ENCODE measurements at places on chromosomes 3 and 15. TPM values are rescaled to one million over a fixed set of nuclear protein-coding genes. Genes with fewer than 3 reads are reported as not detected.

FETUB gene
- not detected for total RNA-seq

DNA sequence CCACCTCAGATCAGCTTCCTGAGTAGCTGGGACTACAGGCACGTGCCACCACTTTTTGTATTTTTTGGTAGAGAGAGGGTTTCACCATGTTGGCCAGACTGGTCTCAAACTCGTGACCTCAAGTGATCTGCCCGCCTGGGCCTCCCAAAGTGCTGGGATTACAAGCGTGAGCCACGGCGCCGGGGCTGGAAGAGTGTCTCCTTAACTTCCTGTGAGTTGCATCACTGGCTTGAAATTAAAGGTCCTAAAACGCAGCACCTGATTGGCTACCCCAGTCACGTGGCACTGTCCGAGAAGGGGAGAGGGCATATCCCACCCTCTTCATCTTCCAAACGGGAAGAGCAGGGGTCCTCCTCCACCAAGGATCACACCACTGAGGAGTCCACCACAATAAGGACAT, 5.5 kb upstream of the FAM174B start:
- peaks cover 10% of the 10 kb centered on the region for H3K27me3 ChIP-seq
- no peaks in the 10 kb centered on the region for H3K36me3 ChIP-seq
- H3K4me3 ChIP-seq = no peak overlapping the region
- DNase-seq = no peak
- H3K27ac ChIP-seq = no peak overlapping the region
- H3K4me1 ChIP-seq = peaks cover 32% of the 10 kb centered on the region

DNA sequence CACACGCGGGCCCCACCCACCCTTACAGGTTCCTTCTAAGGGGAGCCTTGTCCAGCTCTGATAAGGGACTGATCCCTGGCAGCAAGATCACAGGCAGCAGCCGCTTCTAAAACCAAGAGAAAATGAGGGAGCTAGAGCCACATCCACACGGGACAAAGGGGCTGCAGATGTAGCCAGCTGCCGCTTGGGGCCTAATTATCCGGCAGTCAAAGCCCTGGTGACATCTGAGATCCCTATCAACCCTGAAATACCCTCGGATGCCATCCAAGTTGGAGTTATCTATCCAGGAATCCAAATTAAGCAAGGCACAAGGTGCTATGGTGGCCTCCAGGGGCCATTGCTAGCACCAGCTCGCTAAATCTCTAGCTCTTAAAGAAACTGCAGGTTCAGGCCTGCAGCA, 248.3 kb downstream of the VPS13C start:
- DNase-seq = no peak
- no peak overlapping the region for H3K27ac ChIP-seq
- no peaks in the 10 kb centered on the region for H3K36me3 ChIP-seq
- peaks cover 6% of the 10 kb centered on the region for H3K27me3 ChIP-seq
- H3K4me3 ChIP-seq = no peak overlapping the region

DNA sequence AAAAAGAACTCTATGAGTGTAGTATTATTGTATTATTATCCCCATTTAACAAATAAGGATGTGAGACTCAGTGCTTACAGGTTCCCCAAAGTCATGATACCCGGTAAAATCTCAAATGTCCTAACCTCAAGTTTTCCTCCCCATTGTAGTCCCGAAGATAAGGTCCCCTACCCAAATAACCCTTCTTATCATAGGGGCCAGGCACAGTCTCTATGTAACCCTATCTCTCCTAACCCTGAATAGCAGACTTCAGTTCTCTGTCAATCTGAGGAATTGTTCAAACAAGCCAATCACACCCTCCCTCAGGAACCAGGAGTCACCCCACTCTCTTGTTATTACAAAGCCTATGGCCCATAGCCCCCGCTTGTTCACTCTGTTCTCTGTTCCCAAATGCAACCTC, 10.5 kb upstream of the SUSD5 start:
- H3K36me3 ChIP-seq = no peaks in the 10 kb centered on the region
- no peak overlapping the region for H3K4me3 ChIP-seq
- peaks cover 19% of the 10 kb centered on the region for H3K27me3 ChIP-seq
- no peak for DNase-seq

FRMD5 gene
- 0.31 TPM for total RNA-seq

- H3K36me3 ChIP-seq = peaks cover 36% of the 10 kb centered on the region
- no peak overlapping the region for H3K27ac ChIP-seq
- H3K4me1 ChIP-seq = peaks cover 23% of the 10 kb centered on the region
- no peak for DNase-seq
- H3K27me3 ChIP-seq = no peaks in the 10 kb centered on the region
- H3K4me3 ChIP-seq = no peak overlapping the region
Measured at GRCh38 chr3:149015393-149015792, 24.1 kb downstream of the GYG1 start.

- H3K36me3 ChIP-seq = no peaks in the 10 kb centered on the region
- H3K27ac ChIP-seq = no peak overlapping the region
- H3K4me1 ChIP-seq = no peaks in the 10 kb centered on the region
- no peak for DNase-seq
- H3K27me3 ChIP-seq = peaks cover 7% of the 10 kb centered on the region
- H3K4me3 ChIP-seq = no peak overlapping the region
Measured at GRCh38 chr15:88302373-88302772, 45.8 kb upstream of the NTRK3 start.

GRCh38 chr3:114417265-114417664, 123.4 kb downstream of the TIGIT start:
- no peak overlapping the region for H3K4me3 ChIP-seq
- DNase-seq = no peak
- H3K27me3 ChIP-seq = no peaks in the 10 kb centered on the region
- no peaks in the 10 kb centered on the region for H3K36me3 ChIP-seq
- peaks cover 37% of the 10 kb centered on the region for H3K4me1 ChIP-seq
- H3K27ac ChIP-seq = no peak overlapping the region

- DNase-seq = no peak
- H3K27me3 ChIP-seq = peaks cover 6% of the 10 kb centered on the region
- peaks cover 3% of the 10 kb centered on the region for H3K36me3 ChIP-seq
- H3K27ac ChIP-seq = no peak overlapping the region
- peaks cover 15% of the 10 kb centered on the region for H3K4me1 ChIP-seq
- no peak overlapping the region for H3K4me3 ChIP-seq
Measured at GRCh38 chr3:60185161-60185560, 1066.1 kb downstream of the FHIT start.

VPS13C gene
- total RNA-seq = 44.6 TPM

- H3K4me1 ChIP-seq = no peaks in the 10 kb centered on the region
- H3K27me3 ChIP-seq = no peaks in the 10 kb centered on the region
- H3K36me3 ChIP-seq = no peaks in the 10 kb centered on the region
- H3K4me3 ChIP-seq = no peak overlapping the region
- no peak for DNase-seq
Measured at GRCh38 chr3:14920536-14920935, 26.8 kb upstream of the NR2C2 start.

ERICH6 gene
- not detected for total RNA-seq

- no peak overlapping the region for H3K27ac ChIP-seq
- H3K36me3 ChIP-seq = peaks cover 37% of the 10 kb centered on the region
- no peak overlapping the region for H3K4me3 ChIP-seq
- DNase-seq = no peak
Measured at GRCh38 chr3:136334209-136334608, 84.1 kb downstream of the PCCB start.

- DNase-seq = no peak
- no peaks in the 10 kb centered on the region for H3K36me3 ChIP-seq
- H3K27ac ChIP-seq = no peak overlapping the region
- no peak overlapping the region for H3K4me3 ChIP-seq
Measured at GRCh38 chr3:59131016-59131766, 81.4 kb upstream of the CFAP20DC start.

GRCh38 chr3:128269796-128270195, 116.5 kb downstream of the EEFSEC start:
- H3K27ac ChIP-seq = no peak overlapping the region
- H3K4me3 ChIP-seq = no peak overlapping the region
- H3K36me3 ChIP-seq = peaks cover 9% of the 10 kb centered on the region

DNA sequence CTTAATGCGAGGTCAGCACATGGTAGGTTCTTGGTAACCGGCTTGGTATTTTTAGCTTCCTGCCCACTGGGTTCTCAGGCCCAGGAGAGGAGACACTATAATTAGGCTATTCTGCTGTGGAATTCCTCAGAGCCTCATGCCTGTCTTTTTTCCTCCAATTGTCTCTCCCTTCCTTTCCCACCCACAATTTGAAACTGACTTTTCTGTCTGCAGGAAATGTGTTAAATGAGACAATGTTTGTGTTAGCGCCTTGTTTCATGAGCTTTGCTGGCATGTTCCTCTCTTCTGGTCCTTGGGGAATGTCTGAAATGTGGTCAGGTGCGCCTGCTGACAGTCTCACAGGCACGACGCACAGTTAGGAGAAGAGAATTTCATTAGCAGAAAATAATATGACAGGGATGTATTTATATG, 223.6 kb upstream of the CTNNB1 start:
- peaks cover 23% of the 10 kb centered on the region for H3K4me1 ChIP-seq
- H3K27me3 ChIP-seq = peaks cover 20% of the 10 kb centered on the region
- no peak overlapping the region for H3K27ac ChIP-seq
- no peak for DNase-seq

- no peaks in the 10 kb centered on the region for H3K36me3 ChIP-seq
- no peak overlapping the region for H3K4me3 ChIP-seq
- no peak overlapping the region for H3K27ac ChIP-seq
- no peak for DNase-seq
- no peaks in the 10 kb centered on the region for H3K27me3 ChIP-seq
Measured at GRCh38 chr15:89899295-89899945, 5.6 kb upstream of the AP3S2 start.

GRCh38 chr15:74504836-74505235, 36.2 kb upstream of the ARID3B start:
- H3K4me1 ChIP-seq = no peaks in the 10 kb centered on the region
- H3K27ac ChIP-seq = no peak overlapping the region
- DNase-seq = no peak
- H3K36me3 ChIP-seq = peaks cover 15% of the 10 kb centered on the region
- no peaks in the 10 kb centered on the region for H3K27me3 ChIP-seq

All from activated CD4-positive, alpha-beta memory T cell treated with anti-CD3 and anti-CD28 coated beads for 36 hours (primary cell).